Stimulated activated CD8-positive, alpha-beta memory T cell treated with anti-CD3 and anti-CD28 coated beads, Interleukin-7, amount 100 ng/mL, for 48 hours (primary cell): ENCODE measurements at places on chromosomes 1 and 21.

- no peak for DNase-seq
Observed at GRCh38 chr1:53644496-53644895, 94.5 kb downstream of the GLIS1 start.

DNA sequence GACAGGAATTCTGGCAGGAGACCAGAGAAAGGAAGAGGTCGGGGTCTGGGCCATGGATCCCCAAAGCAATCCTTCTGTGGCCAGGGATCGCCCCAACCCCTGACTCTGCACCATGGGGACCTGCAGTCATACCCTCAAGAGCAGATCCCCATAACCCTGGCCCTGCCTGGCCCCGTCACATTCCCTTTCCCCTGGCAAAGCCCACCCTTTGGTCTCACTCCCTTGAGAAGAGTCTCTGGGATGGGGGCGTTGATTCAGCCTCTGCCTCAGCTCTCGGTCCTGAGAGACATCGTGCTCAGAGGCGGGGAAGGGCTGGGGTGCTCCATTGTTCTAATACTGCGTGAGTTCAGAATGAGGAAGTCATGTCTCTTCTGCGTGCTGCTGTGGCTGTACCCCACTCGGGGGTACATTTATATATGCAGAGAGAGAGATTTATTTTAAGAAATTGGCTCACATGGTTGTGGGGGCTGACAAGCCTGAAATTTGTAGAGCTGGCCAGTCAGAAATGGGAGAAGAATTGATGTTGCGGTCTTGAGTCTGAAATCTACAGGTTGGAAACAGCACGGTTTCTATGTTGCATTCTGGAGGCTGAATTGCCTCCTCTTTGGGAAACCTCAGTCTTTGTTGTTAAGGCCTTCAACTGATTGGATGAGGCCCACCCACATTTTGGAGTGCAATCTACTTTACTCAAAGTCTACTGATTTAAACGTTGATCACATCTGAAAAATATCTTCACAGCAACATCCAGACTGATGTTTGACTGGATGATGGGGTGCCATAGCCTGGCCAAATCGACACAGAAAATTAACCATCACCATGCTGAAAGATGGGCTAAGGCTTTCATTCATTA is 4.2 kb upstream of the PADI2 start:
- no peak for DNase-seq

GRCh38 chr1:163082971-163083370 is 13.8 kb downstream of the RGS4 start:
- DNase-seq: no peak

- DNase-seq: no peak
Observed at GRCh38 chr1:78603206-78603605, 17.0 kb upstream of the IFI44L start.

DNA sequence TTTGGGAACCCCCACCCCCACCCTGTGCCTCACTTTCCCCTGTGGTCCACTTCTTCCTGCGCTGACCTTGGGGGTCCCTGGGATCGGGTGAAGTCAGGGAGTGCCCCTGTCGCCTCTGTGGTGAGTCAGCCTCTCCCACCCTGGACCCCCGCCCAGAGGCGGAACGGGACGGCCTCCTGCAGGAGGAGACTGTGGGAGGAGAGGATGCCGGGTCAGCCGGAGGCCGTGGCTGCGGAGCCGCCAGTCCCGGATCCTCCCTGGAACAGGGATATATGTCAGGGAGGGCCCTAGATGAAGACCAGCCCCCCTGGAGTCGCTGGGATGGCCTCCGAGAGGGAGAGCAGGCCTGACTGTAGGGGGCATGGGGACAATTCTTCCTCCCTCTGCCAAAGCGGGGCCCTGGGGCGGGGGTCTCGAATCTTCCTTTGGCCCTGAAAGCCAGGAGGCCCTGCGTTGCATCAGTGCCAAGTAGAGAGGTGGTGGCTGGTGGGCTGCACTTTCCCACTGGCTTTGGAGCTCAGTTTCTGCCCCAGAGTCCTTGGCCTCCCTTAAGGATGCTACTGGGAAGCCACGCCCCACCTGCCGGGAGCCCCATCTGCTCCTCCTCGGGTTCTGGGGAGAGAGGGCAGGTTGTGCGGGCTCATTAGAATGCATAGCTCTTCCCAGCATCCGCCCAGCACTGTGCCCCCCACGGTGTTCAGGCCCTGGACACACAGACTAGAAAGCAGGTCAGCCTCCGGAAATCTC is 930 bp downstream of the ARHGEF10L start:
- no peak for DNase-seq

DNA sequence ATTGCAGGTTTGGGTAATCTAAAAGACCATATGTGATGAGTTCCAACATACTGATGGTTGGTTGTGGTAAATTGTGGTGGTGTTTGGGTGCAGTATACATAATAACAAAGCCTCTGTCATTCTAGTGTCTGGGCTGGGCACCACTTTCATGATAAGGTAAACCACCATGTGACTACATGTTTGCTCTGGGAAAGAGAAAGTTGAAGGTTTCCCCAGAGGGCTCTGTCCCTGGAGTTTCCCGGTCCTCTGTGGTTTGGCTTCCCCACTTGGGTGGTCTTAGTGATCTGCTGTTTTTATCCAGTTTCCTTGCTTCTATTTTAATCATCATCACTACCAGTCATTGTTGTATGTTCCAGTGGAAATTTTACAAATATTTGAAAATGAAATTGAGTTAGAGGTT is 55.9 kb upstream of the TSPAN2 start:
- no peak for DNase-seq

- no peak for DNase-seq
Observed at GRCh38 chr1:118989878-118990378, 1.8 kb upstream of the TBX15 start.

- DNase-seq: no peak
Observed at GRCh38 chr1:109840011-109840629, 70.5 kb upstream of the CSF1 start.

GRCh38 chr1:11735531-11735853 is 444 bp upstream of the AGTRAP start:
- DNase-seq: no peak

DNA sequence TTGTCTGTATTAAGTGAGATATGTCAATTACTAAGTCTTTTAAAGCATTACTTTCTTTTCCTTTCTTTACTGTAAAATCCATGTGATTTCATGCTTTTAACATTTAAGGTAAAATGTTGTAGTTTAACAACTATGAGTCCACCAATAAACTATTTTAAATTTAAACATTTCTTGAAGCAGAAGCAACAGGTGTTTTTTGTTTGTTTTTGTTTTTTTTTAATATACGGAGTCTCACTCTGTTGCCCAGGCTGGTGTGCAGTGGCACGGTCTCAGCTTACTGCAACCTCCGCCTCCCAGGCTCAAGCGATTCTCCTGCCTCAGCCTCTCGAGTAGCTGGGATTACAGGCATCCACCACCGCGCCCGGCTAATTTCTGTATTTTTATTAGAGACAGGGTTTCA is 15.6 kb downstream of the AIDA start:
- no peak for DNase-seq

- no peak for DNase-seq
Observed at GRCh38 chr1:66712839-66713238, 39.4 kb upstream of the DYNLT5 start.

DNA sequence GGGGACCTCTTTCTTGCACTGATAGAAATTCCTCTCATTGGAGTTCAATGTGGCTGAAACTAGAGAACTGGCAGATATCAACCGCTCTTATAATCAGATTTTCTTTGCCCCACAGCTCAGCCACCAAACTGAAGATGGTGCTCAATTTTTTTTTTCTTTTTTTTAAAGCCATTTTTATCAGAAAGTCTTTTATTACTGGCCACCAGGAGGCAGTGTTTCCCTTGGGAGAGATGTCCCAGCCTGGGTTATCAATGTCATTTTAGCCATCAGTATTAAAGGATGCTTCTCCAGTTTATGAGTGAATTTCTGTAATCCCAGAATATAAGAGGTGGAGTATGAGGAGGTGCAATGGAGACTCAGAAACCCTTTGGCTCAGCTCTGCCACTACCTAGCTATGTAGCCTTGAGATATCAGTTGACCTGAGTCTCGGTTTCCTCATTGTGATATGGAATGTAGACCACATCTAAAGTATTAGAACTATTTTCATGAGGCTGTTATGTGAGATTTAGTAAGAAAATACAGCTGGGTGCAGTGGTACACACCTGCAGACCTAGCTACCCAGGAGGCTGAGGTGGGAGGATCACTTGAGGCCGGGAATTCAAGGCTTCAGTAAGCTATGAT is 27.6 kb downstream of the CD244 start:
- DNase-seq: no peak

DNA sequence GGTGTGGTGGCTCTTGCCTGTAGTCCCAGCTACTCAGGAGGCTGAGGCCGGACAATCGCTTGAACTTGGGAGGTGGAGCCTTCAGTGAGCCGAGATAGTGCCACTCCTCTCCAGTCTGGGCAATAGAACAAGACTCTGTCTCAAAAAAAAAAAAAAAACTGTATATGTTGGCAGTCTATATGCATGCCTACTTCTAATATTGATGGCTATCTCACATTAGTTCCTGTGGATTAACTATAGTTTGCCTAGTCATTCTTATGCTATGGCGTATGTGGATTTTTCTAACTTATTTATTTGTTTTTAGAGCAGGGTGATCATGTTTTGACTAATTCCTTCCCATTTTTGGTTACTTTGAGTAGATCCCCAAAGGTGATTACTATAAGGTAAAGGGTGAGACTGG is 9.4 kb downstream of the GSTM1 start:
- no peak for DNase-seq

GRCh38 chr1:110535985-110536384 is 17.0 kb upstream of the KCNA10 start:
- no peak for DNase-seq

DNA sequence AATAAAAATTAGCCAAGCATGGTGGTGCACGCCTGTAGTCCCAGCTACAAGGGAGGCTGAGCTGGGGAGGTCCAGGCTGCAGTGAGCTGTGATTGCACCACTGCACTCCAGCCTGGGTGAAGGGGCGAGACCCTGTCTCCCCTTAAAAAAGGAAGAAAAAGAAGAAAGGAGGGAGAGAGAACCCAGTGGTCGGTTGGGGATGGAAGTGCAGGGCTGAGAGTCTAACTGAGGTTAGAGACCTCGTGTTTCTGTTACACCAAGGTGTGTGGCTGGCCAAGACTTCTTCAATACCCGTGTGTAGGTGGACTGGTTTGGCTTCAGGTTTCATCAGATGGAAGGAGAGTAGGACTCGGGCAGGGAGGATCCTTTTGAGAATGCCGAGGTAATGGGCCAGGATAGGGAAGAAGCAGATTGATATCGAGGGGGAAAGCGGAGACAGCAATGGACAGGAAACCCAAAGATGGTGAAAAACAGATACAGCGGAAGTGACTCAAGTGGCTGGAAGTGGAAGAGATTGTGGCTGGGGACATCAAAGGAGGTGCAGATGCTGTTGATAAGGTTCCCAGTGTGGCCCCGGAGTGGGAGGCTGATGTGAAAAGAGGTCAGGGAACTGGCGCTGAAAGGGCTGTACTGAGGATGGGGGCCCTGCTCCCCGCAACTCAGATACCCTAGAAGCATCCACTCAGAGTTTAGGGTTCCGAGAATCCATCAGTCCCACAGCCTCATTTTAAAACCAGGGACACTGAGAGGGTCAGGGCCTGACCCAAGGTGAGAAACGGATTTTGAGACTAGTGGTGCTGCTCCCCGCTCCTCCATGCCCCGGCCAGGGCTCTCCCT is 681 bp upstream of the UBXN10 start:
- DNase-seq: peak; percentile 47

- DNase-seq: no peak
Observed at GRCh38 chr1:18673976-18674375, 43.3 kb downstream of the PAX7 start.

GRCh38 chr21:36693489-36694030 is 5.4 kb upstream of the SIM2 start:
- DNase-seq: no peak

DNA sequence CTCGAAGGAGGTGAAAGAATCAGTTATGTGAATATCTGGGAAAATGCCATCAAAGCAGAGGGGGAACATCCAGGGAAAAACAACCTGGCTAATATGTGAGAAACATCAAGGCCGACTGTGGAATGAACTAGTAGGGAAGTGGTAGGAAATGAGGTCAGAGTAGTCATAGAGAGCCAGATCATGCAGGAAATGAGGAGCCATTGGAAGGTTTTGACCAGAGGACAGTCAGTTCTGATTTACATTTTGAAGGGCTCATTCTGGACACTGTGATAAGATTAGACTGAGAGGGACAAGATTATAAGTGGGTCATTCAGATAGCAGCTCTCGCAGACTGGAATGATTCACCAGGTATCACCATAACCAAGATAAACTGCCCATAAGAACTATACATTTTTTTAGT is 63.7 kb downstream of the SYT14 start:
- DNase-seq: no peak

- DNase-seq: no peak
Observed at GRCh38 chr21:30710499-30710898, 8.1 kb downstream of the KRTAP21-3 start.

DNA sequence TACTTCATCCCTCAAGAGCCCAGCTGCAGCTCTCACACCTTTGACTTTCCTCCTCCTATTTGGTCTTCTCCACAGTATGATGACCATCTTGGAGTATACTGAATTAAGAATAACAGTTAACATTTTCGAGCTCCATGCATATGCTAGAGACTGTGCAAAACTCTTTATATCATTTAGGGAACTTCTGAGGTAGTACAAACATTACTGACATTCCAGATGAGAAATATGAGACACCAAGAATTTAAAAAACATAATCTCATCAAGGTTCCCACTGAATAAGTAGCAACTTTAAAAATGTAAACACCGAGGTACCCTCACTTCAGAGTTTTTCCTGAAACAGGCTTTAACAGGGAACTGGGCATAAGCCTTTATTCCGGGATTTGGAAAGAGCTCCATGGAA is 22.7 kb downstream of the FMO3 start:
- DNase-seq: no peak

- no peak for DNase-seq
Observed at GRCh38 chr1:216612291-216612690, 110.9 kb downstream of the ESRRG start.

- no peak for DNase-seq
Observed at GRCh38 chr1:245126530-245126929, 28.3 kb upstream of the KIF26B start.

GRCh38 chr1:39301606-39302005 is 97.1 kb downstream of the MACF1 start:
- DNase-seq: no peak

DNA sequence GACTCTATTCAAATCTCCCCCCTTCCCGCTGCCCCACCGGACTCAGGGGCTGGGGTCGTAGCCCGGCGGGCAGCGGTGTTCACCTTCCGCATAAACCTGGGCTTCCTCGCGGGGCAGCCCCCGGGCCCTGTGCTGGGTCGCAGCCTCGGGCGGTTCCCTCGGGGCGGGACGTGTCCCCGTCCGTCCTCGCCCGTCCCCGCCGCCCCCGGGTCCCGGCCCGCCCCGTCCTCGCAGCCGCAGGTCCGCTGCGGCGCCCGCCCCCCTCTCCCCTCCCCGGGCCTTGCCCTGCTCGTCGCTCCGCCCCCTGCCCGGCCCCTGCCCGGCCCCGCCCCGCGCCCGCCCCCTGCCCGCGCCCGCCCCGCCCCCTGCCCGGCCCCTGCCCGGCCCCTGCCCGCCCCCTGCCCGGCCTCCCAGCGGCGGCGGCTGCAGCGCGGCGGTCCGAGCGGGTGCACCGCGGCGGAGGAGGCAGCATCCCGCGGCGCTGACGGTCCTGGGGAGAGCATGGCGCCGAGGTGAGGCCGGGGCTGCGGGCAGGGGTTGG is at the start of gene COL18A1:
Gene COL18A1 (plus strand): TSS at position 436 of the 541 bp plus-strand sequence. CDS start 66 bp downstream, at position 502.
- no peak for DNase-seq

GRCh38 chr1:3868464-3869006 is 11.3 kb downstream of the DFFB start:
- no peak for DNase-seq
